ENCODE measurements at places on chromosomes 2 and 18.

GRCh38 chr2:152352616-152353015, 17.6 kb downstream of the FMNL2 start:
- no peak overlapping the region for H3K27ac ChIP-seq
- H3K4me1 ChIP-seq: no peaks in the 10 kb centered on the region
- H3K27me3 ChIP-seq: no peaks in the 10 kb centered on the region
- DNase-seq: no peak

GRCh38 chr18:13628211-13628610, 98.1 kb downstream of the FAM210A start:
- DNase-seq: no peak
- H3K4me1 ChIP-seq: no peaks in the 10 kb centered on the region
- peaks cover 62% of the 10 kb centered on the region for H3K27me3 ChIP-seq
- no peaks in the 10 kb centered on the region for H3K36me3 ChIP-seq
- no peak overlapping the region for H3K4me3 ChIP-seq

GRCh38 chr2:168149150-168149974, 98.0 kb downstream of the STK39 start:
- no peak overlapping the region for H3K4me3 ChIP-seq
- H3K36me3 ChIP-seq: no peaks in the 10 kb centered on the region
- H3K27me3 ChIP-seq: no peaks in the 10 kb centered on the region
- no peak for DNase-seq
- H3K4me1 ChIP-seq: no peaks in the 10 kb centered on the region

DNA sequence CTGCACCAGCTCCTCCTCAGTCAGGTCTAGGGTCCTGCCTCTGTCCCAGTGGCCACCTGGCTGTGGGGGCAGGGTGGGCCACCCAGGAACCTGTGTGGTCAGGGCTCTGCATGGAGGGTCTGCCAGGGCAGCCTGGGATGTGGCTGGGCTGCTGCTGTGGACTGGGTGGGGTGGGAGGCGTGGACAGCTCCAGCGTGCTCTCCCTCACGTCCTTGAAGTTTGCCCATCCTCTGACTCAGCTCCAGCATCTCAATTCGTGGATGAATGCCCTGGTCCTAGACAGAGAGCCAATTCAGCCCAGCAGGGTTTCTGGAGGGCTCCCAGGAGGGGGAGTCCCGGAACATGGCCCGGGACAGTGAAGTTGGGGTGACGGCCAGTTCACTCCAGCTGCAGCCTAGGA, 64.3 kb upstream of the EPAS1 start:
- H3K27me3 ChIP-seq: no peaks in the 10 kb centered on the region
- H3K27ac ChIP-seq: no peak overlapping the region
- no peak overlapping the region for H3K4me3 ChIP-seq
- peaks cover 20% of the 10 kb centered on the region for H3K4me1 ChIP-seq

DNA sequence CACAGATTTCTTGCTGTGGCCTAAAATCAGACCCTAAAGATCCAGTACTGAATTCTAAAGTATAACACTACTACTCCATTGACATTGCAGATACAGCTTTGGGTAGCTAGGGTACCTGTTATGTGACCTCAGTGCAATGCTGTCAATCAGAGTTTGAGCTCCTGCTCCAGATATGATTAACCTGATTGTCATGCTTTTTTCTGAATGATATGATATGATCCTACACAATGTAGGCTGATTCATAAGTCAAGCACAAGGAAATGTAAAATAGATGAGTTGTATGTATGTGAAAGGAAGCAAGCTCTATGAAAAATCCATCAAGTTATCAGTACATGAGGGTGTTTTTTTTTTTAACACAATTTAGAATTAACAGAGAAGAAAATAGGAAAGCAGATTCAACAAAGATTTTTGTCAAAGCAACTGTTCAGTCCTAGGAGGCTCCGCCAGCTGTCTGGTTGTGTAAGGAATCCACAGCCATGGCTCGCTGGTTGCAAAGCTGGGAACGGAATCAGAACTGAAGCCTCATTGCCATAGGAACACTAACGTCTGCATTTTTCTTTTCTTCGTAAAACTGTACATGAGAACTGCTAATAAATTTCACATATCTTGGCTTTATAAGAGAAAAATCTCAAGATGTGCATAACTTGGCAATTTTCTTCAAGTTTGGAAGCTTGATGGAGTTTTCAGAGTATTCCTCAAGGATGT, 52.9 kb downstream of the NR4A2 start:
- H3K27me3 ChIP-seq: no peaks in the 10 kb centered on the region
- no peak for DNase-seq
- H3K4me3 ChIP-seq: no peak overlapping the region
- H3K27ac ChIP-seq: no peak overlapping the region
- H3K36me3 ChIP-seq: no peaks in the 10 kb centered on the region
